CD8-positive, alpha-beta T cell (primary cell): ENCODE measurements at places on chromosomes 7 and 10.

DNA sequence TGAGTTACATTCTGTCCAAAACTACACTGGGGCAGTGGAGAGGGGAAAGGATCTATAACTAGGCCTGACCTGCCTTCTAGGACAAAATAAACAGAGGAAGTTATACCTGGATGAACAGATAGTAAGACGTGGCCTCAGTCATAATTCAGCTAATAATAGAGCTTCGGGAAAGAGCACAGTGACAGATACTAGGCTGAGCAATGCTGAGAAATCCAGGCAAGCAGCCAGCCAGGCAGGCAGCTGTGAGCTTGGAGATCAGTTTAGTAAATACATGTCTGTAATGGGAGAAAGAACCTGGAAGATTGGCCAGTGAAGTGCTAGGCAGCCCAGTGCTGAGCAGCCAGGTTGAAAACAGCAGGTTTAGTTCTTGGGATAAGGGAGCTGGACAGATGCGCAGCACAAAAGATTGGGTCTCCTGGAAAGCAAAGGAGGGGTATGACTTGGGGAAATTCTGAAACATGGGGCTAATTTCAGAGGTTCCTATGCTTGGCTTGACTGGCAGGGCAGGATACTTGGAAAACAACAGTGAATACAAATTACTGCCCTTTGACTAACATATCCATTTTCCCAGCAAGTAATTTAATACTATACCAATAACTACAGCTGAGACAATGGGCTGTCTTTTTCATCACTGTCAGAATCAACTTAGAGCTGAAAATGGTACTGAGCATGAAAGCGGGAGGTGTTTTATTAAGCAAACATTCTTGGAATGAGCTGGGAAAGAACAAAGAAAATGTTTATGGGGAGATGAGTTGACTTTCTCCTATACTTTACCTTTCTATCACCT, 140.8 kb downstream of the DGKB start:
- DNase-seq = no peak

GRCh38 chr7:143518941-143519340, 41.3 kb downstream of the TAS2R41 start:
- no peak for DNase-seq

DNA sequence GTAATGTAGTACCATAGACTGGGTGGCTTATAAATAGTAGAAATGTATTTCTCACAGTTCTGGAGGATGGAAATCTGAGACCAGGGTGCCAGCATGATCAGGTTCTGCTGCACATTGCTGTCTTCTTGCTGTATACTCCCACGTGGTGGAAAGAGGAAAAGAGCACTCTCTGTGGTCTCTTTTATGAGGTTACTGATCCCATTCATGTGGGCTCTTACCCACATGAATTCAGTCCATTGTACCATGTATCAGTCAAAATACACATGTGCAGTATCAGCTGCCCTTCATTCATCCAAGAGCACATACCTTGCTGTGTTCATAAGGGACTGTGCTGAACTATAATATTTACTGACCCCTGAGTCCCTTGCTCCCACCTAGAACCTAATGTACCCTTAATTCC, 17.1 kb downstream of the PNLIPRP2 start:
- DNase-seq = no peak

DNA sequence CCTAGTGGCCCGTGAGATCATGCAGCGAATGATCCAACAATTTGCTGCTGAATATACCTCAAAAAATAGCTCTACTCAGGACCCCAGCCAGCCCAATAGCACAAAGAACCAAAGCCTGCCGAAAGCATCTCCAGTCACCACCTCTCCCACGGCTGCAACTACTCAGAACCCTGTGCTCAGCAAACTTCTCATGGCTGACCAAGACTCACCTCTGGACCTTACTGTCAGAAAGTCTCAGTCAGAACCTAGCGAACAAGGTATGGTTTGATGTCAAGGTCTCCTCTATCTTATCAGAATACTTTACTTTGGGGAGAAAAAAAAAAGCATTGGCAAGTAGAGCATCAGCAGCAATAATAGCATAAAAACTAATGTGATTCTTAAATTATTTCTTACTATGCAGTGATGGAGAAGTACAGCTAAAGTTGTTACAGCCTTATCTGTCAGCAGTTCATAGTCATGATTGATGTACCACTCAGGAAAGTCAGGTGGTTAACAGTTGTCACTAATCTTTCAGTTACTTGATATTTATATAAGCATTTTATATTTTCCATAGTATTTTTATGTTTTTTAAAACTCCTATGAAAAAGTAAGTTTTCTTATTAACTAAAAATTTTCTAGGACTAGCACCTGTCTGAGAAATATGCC, 117.1 kb downstream of the LCOR start:
- DNase-seq = no peak
